Dermis microvascular lymphatic vessel endothelial cell (primary cell): ENCODE measurements at places on chromosomes 3 and 15. TPM values are rescaled to one million over a fixed set of nuclear protein-coding genes. Genes with fewer than 3 reads are reported as not detected.

- peak; percentile 48 for DNase-seq
Observed at GRCh38 chr3:70550723-70551319, 238.4 kb upstream of the MDFIC2 start.

LINGO1 gene
- total RNA-seq = 0.13 TPM in 2 replicates

SCAMP5 gene
- total RNA-seq = 13.1 and 18.1 TPM in 2 replicates

SLC28A2 gene
- not detected in 2 replicates for total RNA-seq

DNA sequence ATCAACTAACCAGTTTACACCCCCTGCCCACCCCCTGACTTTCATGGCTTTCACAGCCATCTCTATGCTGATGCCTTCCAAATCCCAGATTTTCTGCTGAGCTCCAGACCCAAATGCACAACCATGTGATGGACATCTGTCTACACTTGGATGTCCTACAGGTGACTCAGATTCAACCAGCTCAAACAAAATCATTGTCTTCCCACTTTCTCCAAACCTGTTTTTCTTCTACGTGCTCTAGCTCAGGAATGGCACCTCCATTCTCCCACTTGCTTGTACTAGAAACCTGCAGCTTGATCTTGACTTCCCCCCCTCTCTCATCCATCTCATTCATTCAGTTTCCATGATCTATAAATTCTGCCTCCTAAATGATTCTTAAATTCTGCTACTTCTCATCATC, 34.1 kb upstream of the RARRES1 start:
- no peak for DNase-seq

DNA sequence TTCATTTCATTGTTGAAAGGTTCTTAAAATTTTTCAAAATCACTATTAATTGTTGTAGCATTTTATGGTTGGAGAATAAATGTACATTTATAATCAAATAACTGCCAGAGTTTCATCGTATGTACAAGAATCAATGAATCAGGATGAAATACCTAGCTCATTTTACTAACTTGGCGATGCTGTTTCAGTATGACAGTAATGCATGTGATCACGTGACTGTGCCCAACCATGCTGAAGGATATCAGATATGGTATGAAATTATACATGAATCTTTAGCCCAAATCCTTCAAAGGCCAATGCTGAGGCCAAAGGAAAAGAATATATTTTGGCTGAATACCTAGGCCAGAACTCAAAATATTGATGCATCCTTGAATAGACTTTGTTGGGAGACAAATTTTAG, 288.3 kb upstream of the TGFBR2 start:
- no peak for DNase-seq

GRCh38 chr15:79942741-79943481, 28.1 kb downstream of the BCL2A1 start:
- DNase-seq = no peak

GRCh38 chr15:91965501-91966193, 112.1 kb downstream of the SLCO3A1 start:
- DNase-seq = no peak

CYP1A2 gene
- under 0.01 TPM in 2 replicates for total RNA-seq

LRRK1 gene
- total RNA-seq = 5.9 and 6.6 TPM in 2 replicates

EPHB3 gene
- 0.13 and 0.25 TPM in 2 replicates for total RNA-seq

- DNase-seq = no peak
Observed at GRCh38 chr3:100113723-100114412, 433 bp downstream of the FILIP1L start.

CLDN18 gene
- not detected in 2 replicates for total RNA-seq

A4GNT gene
- not detected in 2 replicates for total RNA-seq

- no peak for DNase-seq
Observed at GRCh38 chr15:68441045-68441743, 9.2 kb upstream of the ITGA11 start.

- no peak for DNase-seq
Observed at GRCh38 chr3:25749031-25749581, 34.1 kb downstream of the NGLY1 start.

- no peak for DNase-seq
Observed at GRCh38 chr3:109702976-109703375, 365.6 kb upstream of the DPPA4 start.

DNA sequence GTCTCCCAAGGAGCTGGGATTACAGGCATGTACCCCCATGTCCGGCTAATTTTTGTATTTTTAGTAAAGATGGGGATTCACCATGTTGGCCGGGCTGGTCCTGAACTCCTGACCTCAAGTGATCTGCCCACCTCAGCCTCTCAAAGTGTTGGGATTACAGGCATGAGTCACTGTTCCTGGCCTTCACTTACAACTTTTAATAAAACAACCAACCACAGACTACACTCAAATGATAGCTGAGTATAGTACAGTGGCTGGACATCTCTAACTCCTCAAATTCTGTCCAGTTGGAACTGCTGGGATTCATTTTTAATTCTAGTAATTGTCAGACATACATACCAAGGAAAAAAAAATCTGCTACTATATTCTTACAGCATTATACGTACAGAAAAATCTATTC, 71.0 kb downstream of the PBRM1 start:
- no peak for DNase-seq

- DNase-seq = no peak
Observed at GRCh38 chr3:133856316-133856715, 39.4 kb downstream of the RAB6B start.

GRCh38 chr3:145094355-145094941, 1066.5 kb downstream of the PLOD2 start:
- DNase-seq = no peak

- no peak for DNase-seq
Observed at GRCh38 chr3:137103739-137104138, 146.0 kb downstream of the IL20RB start.

TRIM71 gene
- under 0.01 TPM in 1 of 2 replicates, not detected in the other for total RNA-seq

- peak; percentile 15 for DNase-seq
Observed at GRCh38 chr15:62482785-62483429, 317.8 kb upstream of the C2CD4B start.

GRCh38 chr3:116280130-116280740, 165.1 kb downstream of the LSAMP start:
- no peak for DNase-seq

PPARG gene
- total RNA-seq = 56.0 and 58.8 TPM in 2 replicates

DNA sequence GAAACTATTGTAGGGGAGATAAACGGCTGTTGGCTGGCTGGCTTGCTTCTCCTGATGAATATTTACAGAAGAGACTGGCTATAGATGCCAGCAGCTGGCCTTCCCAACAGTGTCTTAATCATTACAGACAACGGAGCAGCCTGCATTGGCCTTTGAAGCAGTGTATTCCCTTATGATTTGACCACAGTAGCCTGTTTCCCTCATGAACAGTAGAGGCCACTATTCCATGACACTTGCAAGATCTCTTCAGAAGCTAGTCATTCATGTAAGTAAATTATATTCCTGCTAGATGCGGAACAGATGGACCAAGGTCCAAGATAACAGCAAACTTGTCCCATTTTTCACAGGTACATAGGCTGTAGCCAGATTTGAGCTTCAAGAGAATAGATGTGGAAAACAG, 47.3 kb downstream of the TMCO5A start:
- peak; percentile 25 for DNase-seq

GOLGA8T gene
- total RNA-seq = under 0.01 and 0.13 TPM in 2 replicates

SPINT1 gene
- 0.90 and 1.1 TPM in 2 replicates for total RNA-seq

GRCh38 chr3:123044981-123045763, 17.6 kb upstream of the SEMA5B start:
- peak; percentile 59 for DNase-seq

DNA sequence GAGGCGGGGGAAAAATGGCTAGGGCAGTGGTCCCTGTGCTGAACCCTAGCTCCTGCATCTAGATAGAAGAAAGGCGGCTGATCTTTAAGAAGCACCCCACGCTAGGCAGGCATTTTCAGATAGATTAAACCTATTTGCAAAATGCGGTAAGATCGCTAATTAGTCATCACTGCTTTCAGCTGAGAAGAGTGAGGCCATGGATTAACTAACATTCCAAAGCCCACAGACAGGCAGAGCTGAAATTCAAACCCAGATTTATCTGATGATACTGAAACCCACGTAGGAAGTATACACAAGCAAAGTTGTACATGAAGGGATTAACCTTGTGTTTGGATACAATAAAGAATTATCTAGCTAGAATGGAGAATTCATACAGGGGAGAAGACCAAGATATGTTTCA, 4.8 kb downstream of the ADPGK start:
- DNase-seq = no peak

GRCh38 chr3:134992586-134992985, 197.5 kb downstream of the EPHB1 start:
- DNase-seq = no peak

DNA sequence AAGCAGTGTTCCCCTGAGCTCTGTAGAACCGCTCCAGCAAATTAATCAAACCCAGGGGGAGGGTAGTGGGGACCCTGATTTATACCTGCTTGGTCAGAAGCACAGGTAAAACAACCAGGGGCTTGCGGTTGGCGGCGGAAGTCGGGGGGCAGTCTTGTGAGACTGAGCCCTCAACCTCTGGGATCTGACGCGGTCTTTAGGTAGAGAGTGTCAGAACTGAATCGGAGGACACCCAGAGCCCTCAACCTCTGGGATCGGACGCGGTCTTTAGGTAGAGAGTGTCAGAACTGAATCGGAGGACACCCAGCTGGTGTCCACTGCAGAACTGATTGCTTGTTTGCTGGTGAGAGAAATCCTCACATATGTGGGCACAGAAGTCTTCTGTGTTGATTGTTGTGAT, 12.9 kb upstream of the PAQR5 start:
- no peak for DNase-seq

DNA sequence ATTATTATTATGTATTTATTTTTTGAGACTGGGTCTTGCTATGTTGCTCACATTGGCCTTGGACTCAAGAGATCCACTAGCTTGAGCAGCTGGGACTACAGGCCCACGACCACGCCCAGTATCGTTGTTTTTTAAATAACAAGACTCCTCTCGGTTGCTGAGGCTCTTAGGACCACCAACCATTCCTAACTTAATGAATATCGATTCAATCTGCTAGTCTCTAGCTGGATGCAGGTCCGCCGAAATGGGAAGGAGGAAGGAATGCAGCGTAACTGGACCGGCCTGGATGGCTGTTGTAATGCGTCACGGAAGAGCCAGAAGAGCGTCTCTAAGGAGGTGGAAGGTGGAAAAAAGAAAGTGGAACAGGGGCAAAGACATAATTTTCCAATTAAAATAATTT, 1.7 kb downstream of the ANXA2 start:
- peak; percentile 39 for DNase-seq

GRCh38 chr15:81023483-81024264, 23.0 kb downstream of the TLNRD1 start:
- DNase-seq = peak; percentile 86

TMEM207 gene
- not detected in 2 replicates for total RNA-seq

DNA sequence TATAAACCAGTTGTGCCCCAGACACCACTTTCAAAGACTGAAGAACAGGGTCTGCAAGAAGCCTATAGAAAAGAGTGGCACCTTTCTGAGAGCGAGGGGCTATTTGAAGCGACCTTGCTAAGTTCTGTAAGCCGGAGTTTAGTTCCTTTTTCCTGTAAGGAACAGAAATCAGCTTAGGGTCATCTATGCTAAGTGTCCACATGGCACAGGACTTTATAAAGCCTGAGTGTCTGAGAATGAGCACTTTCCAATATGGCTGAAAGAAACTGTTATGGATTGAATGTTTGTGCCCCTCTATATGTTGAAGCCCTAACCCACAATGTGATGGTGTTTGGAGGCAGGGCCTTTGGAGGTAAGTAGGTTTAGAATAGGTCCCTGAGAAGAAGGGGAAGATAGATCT, 4.0 kb upstream of the A4GNT start:
- DNase-seq = no peak

AGBL1 gene
- total RNA-seq = not detected in 2 replicates

CNOT10 gene
- 21.1 and 22.5 TPM in 2 replicates for total RNA-seq

PSTPIP1 gene
- 0.13 and 0.25 TPM in 2 replicates for total RNA-seq

LSAMP gene
- not detected in 2 replicates for total RNA-seq

GRCh38 chr15:86852741-86853140, 773.1 kb downstream of the AGBL1 start:
- no peak for DNase-seq

- DNase-seq = no peak
Observed at GRCh38 chr3:81027344-81027743, 734.1 kb downstream of the GBE1 start.

GUCA1C gene
- not detected in 2 replicates for total RNA-seq

GRCh38 chr3:141656771-141657170, 81.3 kb upstream of the RNF7 start:
- DNase-seq = no peak

MEIS2 gene
- total RNA-seq = 6.3 and 15.0 TPM in 2 replicates

TNNC1 gene
- total RNA-seq = 0.13 TPM in 1 of 2 replicates, not detected in the other

LRRC57 gene
- 12.2 and 16.6 TPM in 2 replicates for total RNA-seq

POPDC2 gene
- 0.26 and 0.76 TPM in 2 replicates for total RNA-seq

DNA sequence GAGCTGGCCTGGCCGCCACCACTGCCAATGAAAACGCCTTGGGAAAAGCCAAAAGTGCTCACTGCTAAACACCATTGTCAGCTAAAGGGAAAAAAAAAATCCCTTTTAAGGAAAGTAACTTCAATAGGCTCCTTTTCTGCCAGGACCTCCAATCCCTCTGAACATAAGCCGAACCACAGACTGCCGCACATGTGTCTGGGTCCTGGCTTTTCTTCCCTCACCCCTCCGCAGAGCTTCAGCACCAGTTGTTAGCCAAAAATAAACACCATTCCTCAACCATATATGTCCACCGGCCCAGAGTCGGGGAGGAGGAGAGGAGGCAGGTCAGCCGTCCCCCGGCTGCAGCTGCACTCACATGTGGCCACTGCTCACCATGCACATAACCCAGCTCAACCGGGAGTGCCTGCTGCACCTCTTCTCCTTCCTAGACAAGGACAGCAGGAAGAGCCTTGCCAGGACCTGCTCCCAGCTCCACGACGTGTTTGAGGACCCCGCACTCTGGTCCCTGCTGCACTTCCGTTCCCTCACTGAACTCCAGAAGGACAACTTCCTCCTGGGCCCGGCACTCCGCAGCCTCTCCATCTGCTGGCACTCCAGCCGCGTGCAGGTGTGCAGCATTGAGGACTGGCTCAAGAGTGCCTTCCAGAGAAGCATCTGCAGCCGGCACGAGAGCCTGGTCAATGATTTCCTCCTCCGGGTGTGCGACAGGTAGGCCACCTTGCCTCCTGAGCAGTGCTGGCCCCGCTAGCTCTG, at the start of gene FBXL22:
Gene FBXL22, plus strand, starts transcription at position 350 of the 753 bp plus-strand sequence. Its CDS starts 6 bp downstream, at position 356.
- no peak for DNase-seq

- no peak for DNase-seq
Observed at GRCh38 chr3:13556207-13556606, 7.3 kb downstream of the FBLN2 start.

DNA sequence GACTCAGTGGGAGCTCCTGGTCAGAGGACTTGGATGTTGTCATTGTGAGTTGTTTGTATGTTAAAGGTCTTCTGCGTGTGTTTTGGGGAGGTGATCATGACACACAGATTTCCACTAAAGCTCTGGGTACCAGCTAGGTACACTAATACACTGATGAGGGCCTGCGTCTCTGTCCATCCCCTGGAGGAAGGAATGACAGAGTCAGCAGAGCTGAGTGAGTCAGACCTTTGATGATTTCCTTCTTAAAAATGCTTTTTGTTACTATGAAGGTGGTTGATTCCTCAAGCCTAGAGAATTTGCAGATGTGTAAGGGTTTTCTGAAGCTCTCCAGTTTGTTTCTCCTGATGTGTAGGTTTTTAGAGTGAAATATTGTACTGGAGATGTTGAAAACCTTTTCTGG, 424.1 kb upstream of the TPM1 start:
- no peak for DNase-seq

CYP19A1 gene
- total RNA-seq = not detected in 2 replicates
